Suppressor macrophage treated with lipopolysaccharide for 1 hour (primary cell): ENCODE measurements at places on chromosomes 16 and 17.
A peak's percentile ranks its signal among the peaks of the same experiment; 100 is the strongest.

DNA sequence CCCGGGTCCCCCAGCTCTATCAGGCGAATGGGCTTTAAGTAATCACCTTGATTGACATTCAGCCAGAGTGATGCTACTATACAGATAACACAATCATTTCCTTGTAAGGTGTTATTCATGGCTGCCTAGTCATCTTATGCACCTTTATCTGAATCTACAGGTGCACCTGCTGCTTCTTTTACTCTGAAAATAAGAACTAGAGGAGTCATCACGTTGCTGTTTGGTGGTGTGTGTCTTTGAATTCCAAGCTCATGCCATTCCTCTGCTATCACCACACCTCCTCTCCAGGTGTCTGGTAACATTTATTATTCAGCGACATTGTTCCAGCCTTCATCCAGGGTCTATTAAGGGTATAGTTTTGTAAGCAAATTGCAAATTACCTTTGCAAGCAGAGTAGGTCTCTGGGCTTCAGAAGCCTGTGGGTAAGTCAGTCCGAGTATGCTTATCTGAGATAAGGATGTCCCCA lies 51.9 kb downstream of the NOS2 start:
- no peak for DNase-seq

DNA sequence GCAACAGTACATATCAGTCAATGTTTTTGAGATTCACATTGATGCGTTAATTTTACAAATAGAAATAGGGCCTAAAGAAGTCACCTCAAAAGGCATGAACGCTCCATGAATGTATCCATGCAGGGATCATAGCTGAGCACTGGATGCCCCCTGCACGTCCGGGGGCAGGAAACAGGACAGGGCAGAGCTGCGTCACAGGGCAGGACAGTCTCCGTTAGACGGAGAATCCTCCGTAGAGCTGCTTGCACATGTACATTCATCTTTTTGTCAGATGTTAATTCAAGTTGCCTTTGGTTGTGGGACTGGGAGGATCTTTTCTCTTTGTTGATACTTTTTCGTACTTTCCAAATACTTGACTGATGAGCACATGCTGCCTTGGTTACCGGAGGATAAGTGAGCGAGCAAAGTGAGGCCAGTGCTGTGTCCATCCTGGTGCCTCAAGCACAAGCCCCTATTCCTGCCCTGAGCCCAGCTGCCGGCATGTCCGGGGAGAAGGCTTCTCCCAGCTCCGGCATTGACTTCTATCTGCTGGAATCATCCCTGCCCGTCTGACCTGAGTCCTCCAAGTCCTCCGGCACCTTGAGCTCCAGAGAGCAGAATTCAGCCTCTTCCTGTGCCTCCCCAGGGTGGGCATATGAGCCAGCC lies 15.0 kb downstream of the GAA start:
- DNase-seq = no peak

- no peak for DNase-seq
Observed at GRCh38 chr17:50045154-50045553, 10.8 kb upstream of the ITGA3 start.

- DNase-seq = no peak
Observed at GRCh38 chr16:13076878-13077277, 175.5 kb downstream of the SHISA9 start.

DNA sequence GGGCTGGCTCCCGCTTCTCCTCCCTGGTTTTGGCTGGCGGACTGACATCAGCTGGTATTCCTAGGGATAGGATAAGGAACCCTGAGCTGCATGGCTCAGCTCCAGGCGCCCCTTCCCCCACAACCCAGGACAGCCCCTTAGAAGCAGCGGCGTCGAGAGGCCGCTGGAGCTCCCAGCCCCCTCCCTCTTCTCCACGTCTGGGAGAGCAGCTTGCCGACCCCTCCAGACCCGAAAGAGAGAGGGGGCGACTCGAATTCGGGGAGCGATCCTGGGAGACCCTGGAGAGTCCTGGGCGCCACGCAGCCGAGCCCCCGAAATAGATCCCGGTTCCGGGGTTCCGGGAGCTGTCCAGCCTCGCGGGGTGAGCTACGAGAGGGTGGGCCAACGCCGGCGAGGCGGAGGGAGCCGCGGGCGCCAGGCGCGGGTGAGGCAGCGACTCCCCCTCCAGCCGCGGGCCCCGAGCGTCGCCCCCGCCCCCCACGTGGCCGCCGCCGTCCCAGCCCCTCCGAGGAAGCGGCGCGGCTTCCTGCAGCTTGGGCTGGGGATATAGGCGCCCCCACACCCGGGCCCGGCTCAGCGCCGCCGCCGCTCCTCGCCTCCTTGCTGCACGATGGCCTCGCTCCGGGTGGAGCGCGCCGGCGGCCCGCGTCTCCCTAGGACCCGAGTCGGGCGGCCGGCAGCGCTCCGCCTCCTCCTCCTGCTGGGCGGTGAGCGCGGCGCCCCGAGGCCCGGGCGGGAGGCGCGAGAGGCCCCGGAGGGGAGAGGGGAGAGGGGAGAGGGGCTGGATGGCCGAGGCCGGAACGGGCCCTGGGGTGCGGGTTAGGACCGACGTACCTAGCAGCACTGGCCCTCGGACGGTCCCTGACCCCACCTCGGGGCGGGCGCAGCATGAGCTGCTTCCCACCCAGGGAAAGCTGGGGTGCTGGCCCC lies at the start of gene RAMP2:
TSS of gene RAMP2 (plus strand) at position 576 of the 930 bp plus-strand sequence. CDS start at position 611, 35 bp downstream.
- DNase-seq = peak; percentile 71

DNA sequence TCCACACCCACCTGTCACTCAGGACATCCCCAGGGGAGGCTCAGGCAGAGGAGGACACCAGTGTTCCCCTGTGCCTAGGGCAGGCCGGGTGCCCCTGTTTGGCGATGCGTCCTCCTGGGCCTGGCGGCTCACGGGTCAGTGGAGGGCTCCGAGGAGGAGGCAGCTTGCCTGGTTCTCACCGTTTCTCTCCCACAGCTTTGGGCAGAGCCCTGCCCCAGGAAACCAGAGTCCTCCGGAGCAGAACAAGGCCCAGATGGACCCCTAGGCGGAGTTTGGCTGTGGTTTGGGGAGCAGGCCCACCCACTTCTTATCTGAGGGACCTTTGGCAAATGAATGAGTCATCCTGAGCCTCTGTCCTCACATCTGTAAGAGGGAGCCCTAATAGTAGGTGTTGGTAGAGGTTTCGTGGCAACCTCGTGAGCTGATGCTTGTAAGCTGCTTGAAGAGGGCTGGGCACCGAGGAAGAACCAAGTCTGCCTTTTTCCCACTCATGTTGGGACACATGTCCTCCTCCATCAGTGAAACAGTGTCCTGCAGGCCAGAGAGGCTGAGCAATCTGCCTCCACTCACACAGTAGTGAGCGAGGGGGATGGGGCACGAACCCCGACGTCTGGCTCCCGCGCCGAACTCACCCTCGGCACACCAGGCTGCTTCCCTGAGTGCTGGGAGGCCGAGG lies 247.0 kb upstream of the CIBAR2 start:
- no peak for DNase-seq

DNA sequence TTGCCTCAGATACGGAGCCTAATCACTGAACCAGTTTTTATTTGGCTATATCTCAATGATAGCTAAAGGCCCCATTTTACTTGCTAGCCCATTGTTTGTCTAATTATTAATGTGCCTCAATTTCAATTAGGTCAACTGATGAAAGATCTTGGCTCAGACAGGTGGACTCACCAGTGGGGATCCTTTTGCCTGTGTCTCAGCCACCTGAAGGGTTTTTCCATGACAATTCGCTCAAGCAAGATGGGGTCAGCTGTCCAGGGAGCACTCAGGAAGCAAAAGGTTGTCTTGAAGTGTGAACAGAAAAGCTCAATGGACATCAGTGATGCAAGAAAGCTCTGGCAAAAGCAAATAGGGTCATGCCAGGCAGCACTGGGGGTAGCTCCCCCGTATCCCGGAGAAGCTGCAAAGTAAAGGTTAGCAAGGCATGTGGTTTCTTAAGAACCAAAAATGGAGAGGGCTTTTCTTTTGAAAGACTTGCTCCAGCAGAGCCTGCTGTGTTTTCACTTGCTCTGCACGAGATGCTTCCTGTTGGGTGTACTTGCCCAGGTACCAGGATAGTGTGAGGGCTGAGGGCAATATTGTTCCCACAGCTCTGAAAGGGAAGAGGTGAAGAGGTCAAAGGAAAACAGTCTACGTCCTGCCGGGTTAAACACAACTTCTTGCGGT lies 541.2 kb upstream of the CDH5 start:
- DNase-seq = no peak

DNA sequence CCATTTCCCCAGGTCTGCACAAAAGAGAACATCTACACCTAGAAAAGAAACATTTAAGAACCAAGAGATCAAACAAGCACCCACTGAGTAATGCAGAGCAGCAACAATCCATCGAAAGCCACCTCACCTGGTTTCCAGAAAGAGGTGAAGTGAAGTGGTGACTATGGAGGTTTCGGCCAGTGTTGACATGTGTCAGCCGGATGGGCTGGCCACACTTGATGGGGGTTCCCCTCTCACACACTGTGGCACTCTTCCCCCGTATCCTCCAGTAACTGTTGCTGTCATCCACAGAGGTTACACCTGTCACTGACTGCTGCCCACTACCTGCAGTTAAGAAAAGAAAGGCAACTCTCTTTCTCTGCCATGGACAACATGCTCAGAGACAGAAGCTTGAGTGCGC lies 6.5 kb downstream of the SDF2 start:
- no peak for DNase-seq

- DNase-seq = no peak
Observed at GRCh38 chr17:20920815-20921199, 122.0 kb downstream of the USP22 start.

DNA sequence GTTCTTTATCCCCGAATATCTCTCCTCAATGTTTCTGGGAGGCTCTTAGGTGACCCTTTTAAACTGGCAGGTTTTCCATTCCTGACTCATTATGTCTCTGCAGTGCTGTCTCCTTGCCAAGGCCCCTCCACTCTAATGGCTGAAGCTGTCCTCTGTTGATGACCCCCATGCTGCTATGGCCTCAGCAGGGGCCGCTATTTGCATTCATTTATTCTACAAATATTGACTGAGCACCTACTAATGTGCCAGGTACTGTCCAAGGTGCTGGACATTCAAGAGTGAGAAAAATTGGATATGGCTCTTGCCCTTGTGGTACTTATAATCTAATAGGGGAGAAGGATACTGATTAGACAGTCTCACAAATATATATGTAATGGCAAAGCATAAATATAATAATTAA lies 55.4 kb downstream of the GP2 start:
- DNase-seq = no peak

DNA sequence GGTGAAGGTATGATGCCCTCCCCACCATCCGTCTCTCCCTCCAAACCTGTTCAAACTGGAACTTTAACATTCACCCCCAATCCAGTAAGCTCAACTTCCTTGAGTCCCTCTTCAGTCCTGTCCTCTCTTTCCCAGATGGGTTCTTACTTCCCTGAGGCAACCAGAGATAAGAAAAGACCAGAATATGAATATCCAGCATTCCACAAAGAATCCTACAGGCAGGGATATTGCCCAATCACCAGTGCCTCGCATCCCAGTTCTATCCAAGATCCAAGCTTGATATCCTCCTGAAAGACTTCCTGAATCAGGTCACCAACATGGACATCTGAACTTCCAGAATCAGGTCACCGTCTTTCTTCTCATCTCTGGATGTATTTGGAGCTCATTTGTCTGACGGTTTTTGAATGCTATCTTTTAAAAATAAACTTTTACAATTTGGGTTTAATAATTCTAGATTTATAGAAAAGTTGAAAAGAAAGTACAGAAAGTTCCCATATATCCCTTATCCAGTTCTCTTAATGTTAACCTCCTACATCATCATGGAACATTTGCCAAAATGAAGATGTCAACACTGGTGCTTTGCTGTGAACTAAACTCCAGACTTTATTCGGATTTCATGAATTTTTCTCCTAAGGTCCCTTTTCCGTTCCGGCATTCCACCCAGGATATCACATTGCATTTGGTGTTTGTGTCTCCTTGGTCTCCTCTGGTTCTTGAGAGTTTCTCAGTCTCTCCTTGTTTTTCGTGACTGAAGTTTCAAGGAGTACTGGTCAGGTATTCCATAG lies 13.7 kb upstream of the COL1A1 start:
- no peak for DNase-seq

DNA sequence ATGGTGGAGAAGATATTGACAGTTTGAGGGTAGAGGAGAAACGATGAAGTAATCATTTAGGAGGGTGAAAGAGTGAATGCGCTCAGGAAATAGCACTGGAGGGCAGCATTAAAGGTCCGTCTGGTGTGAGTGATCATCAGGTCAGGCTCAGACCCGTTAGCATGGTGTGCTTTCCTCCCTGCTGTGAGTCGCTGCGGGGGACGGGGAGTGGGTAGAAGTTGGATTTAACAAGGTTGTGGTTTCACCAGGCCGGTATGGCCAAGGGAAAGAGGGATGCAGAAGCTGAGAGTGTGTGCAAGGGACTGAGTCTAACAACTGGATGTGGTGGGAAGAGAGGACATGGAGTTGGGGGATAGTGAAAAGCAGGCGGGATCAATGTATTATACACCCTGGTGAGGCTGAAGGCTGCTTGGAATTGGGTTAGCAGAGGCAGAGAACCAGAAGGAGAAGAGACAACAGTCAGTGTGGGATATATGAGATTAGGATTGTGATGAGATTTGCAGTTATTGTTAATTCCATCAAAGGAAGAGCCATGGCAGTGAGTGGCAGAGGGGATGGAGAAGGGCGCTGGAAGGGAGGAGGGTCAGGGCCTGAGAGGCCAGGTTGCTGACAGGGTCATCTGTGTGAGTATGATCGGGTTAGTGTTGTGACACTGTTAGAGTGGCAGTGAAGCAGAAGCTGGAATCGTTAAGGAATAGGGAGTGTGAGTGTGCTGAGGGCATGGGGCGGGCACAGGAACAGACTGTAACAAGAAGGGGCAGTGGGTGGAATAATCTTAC lies 59.0 kb upstream of the TBX2 start:
- no peak for DNase-seq

GRCh38 chr16:85570213-85570734 lies 42.8 kb upstream of the GSE1 start:
- DNase-seq = no peak

GRCh38 chr16:75279305-75279704 lies 27.9 kb upstream of the BCAR1 start:
- DNase-seq = no peak

DNA sequence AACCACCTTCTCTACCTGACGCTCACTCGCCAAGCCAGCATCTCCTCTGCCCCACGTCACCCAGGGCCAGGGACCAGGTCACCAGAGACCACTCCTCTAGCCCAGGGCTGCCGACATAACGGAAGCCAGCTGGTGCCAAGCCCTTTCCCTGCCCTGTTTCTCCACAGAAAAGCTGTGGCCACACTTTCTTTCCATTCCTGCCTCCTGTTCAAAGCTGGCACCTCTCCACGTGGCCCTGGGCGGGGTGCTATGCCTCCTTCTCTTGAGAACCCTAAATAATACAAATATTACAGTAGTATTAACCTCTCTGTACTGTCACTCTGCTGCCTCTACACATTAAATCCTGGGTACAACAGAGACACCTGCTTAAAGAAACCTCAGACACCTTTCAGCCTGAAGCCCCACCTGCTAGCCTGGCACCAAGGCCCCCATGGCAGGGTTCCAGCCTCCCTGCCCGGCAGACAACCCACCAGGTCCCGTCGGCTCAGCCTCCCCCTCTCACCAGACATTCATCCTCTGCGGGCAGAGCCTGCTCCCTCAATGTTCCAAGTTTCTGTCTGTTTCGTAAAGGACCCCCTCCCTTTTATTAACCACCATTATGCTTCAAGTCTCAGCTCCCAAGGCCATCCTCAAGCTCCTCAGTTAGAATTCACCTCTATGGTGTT lies 62.3 kb downstream of the TIMM22 start:
- no peak for DNase-seq

GRCh38 chr17:77959926-77960521 lies 1.5 kb downstream of the TNRC6C start:
- DNase-seq = no peak
